ENCODE measurements at places on chromosomes 7 and 10. TPM values are rescaled to one million over a fixed set of nuclear protein-coding genes. Genes with fewer than 3 reads are reported as not detected.

The TRDMT1 gene
- total RNA-seq = 5.2 TPM

The NCF1 gene
- not detected for total RNA-seq

The MMD2 gene
- total RNA-seq = not detected

The TMEM236 gene
- total RNA-seq = 0.07 TPM

The VIPR2 gene
- 0.07 TPM for total RNA-seq

The CHPF2 gene
- 123 TPM for total RNA-seq

The TMEM176A gene
- not detected for total RNA-seq

The ADAM12 gene
- 120 TPM for total RNA-seq

The CABCOCO1 gene
- 0.26 TPM for total RNA-seq

The INSYN2A gene
- 0.13 TPM for total RNA-seq

The CRHR2 gene
- not detected for total RNA-seq

The LIPM gene
- 0.13 TPM for total RNA-seq

The PRTFDC1 gene
- 15.8 TPM for total RNA-seq

The VAX1 gene
- not detected for total RNA-seq

The LRIT1 gene
- total RNA-seq = not detected

The NODAL gene
- not detected for total RNA-seq

The PLEKHA1 gene
- total RNA-seq = 27.9 TPM

The FFAR4 gene
- not detected for total RNA-seq

The NME8 gene
- not detected for total RNA-seq

The IFIT3 gene
- 19.9 TPM for total RNA-seq

The CLEC5A gene
- not detected for total RNA-seq

The OR2A5 gene
- total RNA-seq = not detected

All from smooth muscle cell of the pulmonary artery (primary cell).